Central memory CD4-positive, alpha-beta T cell (primary cell): ENCODE measurements at places on chromosomes 11 and 22.

GRCh38 chr22:37203354-37204044 lies 8.8 kb downstream of the SSTR3 start:
- no peak for DNase-seq

DNA sequence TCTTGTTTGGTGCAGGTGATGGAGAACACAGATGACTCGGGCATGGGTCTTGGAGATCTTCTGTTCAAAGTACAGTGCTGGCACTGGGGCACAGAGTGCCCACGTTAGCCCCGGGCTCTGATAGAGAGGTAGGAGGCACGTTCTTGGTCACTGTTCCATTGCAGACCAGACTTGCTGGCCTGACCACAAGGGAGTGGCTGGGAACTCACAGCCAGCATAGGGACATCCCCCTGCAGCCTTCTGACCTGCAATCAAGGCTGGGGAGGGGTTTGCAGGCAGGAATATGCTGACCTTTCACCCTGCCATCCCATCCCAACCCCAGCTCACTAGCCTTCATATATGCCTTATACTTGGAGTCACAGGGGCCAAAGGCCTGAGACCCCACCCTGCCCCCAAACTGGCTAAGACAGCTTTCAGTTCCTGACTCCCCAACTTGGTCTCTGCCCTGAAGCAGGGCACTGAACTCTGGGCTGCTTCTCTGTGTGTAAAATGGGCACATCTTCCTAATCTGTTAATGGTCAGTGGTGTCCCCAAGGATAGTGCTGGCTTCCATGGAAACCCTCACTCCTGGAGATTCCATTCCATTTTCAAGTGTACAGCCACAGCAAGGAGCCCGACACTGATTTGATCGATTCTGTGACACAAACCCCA lies 4.6 kb downstream of the MRPL49 start:
- DNase-seq, result no peak

- no peak for DNase-seq
These were observed 1047.1 kb upstream of the TENM4 start for GRCh38 chr11:80487952-80488351.

GRCh38 chr11:123381817-123382554 lies 48.1 kb upstream of the GRAMD1B start:
- DNase-seq, result no peak

GRCh38 chr11:83219095-83219494 lies 25.6 kb downstream of the ANKRD42 start:
- no peak for DNase-seq

GRCh38 chr22:30598986-30599385 lies 7.3 kb upstream of the PES1 start:
- DNase-seq, result no peak

GRCh38 chr22:38070250-38070921 lies 13.2 kb downstream of the PICK1 start:
- no peak for DNase-seq

DNA sequence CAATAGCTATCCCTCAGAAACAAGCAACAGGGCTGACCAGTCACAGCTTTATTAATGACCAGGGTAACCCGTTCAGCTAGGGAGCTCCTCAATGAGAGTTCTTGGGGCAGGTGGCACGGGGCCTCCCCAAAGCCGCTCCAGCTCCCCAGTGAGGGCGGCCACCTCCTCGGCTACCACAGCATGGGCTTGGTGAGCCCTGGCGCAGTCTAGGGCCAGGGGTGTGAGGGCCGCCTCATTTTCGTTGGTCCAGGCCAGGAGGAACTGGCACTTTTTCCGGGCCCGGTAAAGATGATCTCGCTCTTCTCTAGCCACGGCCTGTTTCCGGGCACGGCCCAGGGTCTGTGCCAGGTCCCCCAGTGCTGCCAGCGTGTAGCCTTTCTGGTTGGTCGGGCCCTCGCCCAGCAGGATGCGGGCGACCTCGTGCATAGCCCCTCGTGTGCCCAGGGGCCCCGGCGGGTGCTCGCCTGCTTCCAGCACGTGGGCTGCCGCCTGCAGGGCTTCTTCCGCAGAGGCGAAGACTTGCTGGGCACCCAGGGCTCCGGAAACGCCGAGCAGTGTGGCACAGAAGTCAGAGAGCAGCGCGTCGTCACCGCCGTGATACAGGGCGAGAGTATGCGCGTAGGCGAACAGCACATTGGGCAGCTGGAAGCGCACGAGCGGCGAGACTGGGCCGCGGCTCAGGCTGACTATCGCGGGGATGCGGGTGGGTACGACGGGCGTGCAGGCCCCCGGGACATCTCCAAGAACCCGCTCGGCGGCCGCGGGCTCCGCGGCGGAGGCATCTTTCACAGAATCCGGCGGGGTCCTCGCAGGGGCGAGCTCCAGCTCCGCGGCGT lies 913 bp downstream of the ZNHIT2 start:
- peak; percentile 70 for DNase-seq

DNA sequence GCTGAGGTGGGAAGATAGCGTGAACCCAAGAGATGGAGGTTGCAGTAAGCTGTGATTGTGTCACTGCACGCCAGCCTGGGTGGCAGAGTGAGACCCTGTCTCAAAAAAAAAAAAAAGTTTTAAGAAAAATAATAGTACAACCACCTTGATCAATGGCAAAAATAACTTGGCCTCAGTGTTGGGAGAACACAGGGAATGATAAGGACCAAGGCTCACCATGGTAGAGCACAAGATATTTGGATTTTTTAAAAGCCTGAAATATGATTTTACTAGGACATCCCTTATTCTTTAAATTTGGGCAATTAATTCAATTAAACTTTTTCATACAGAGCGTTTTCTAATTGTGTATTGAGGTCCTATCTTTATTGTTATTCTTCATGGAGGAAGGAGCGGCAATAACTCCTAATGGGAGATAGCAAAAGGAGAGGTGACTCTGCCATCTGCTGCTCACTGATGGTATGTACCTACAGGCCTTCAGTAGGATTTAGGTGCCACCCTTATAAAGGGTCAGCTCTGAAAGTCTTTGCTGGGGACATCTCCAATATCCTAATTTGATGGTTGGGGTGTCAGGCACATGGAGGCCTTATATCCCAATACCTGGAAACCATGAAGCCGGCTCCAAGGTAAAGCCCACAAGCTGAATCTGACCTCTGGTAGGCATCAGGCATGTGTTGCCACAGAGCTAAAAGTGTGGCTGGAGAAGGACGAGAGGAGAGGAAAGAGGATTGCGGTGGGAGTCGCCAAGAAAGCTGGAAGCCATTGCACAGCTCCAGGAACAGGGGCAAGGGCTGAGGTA lies 21.9 kb upstream of the POLD3 start:
- no peak for DNase-seq

- DNase-seq, result no peak
These were observed 101.2 kb downstream of the VPREB1 start for GRCh38 chr22:22345781-22346180.

- no peak for DNase-seq
These were observed 10.6 kb downstream of the PLET1 start for GRCh38 chr11:112249871-112250610.

GRCh38 chr22:39717099-39717498 lies 146.5 kb downstream of the CACNA1I start:
- DNase-seq, result no peak

GRCh38 chr11:71456831-71457230 lies 3.8 kb downstream of the NADSYN1 start:
- no peak for DNase-seq

DNA sequence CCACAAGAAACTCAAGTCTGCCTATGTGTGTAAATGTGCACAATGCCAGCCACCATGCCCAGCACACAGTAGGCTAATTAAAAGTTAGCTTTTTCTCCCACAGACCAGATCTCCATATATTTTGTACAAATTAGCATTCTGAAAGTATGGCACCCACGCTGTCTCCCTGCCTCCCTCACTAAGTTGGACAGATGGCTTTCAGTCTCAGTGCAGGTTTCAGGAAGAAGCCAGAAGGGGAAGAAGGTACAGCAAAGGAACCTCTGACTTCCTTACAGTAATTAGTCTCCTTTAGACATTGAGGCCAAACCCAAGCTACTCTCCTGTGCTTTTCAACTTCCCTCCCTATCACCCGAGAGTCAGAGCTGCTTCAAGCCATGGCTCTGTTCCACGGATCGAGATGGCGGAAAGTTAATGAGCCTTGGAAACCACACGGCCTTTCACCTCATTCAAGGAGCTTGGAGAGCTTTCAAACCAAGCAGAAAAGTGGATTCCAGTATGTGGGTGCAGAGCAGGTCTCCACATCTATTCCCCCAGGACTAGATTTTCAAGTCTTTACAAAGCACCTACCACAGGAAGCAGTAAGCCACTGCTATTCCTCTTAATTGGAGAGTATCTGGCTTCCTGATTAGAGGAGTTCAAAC lies 221.1 kb upstream of the NARS2 start:
- no peak for DNase-seq

- no peak for DNase-seq
These were observed 806 bp upstream of the SMDT1 start for GRCh38 chr22:42078469-42079318.

- DNase-seq, result no peak
These were observed 22.6 kb downstream of the FADD start for GRCh38 chr11:70225681-70226177.

GRCh38 chr11:104522650-104523049 lies 358.7 kb upstream of the PDGFD start:
- no peak for DNase-seq

- no peak for DNase-seq
These were observed 126.5 kb downstream of the NCAM1 start for GRCh38 chr11:113087706-113088105.

DNA sequence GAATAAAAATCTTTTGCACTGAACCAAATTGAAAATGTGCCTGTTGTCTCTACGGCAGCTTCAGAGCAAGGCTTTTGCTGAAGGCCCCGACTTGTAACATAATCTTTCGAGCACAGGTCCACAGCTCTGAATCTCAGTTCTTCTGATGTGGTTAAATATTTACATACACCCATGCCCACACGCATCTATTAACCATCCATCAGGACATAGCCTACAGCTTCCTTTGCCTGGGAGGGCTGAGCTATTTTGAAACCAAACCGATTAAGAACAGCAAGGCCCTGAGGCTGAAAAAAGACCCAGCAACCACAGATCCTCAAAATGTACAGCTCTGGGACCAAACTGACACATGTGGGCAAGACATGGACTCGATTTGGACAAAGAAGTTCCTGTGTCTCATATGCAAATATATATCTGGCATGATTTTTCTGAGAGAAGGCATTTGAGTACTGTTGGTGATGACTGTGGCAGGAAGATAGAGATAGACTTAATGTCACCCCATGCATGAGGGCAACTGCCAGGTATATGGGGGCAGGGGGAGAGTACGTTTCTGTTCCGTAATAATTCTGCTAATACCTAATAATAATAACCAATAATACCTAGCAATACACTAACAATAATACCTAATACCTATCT lies 322.7 kb upstream of the PLET1 start:
- no peak for DNase-seq

DNA sequence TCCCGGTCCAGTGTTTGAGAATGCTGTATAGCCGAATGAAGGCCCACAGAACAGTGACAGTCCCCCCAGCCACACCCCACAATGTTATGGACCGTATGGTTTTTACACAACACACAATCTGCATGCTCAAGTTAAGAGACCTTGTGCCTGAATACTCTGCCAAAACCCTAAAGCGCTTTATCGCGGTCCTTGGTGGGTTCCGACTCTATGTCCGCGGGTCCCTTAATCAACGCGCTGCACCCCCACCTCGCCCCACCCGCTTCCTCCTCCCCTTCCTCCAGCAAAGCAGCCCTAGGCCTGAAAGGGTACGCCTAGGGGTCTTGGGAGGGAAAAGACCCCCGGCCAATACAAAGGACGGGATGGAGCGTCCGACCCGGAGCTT lies 442 bp downstream of the COPB1 start:
- DNase-seq, result no peak

DNA sequence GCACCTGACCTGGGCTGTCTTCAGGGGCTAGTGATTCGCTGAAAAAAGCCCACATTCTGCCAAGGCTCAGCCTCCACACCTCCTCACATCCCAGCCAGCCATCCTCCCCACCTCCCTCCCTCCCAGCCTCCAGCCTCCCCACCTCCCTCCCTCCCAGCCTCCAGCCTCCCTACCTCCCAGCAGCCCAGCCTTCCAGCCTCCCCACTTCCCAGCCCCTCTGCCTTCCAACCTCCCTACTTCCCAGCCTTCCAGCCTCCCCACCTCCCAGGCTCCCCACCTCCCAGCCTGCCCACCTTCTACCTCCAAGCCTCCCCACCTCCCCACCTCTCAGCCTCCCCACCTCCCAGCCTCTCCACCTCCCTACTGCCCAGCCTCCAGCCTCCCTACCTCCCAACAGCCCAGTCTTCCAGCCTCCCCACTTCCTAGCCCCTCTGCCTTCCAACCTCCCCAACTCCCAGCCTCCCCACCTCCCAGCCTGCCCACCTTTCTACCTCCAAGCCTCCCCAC lies 33.7 kb upstream of the TH start:
- no peak for DNase-seq

DNA sequence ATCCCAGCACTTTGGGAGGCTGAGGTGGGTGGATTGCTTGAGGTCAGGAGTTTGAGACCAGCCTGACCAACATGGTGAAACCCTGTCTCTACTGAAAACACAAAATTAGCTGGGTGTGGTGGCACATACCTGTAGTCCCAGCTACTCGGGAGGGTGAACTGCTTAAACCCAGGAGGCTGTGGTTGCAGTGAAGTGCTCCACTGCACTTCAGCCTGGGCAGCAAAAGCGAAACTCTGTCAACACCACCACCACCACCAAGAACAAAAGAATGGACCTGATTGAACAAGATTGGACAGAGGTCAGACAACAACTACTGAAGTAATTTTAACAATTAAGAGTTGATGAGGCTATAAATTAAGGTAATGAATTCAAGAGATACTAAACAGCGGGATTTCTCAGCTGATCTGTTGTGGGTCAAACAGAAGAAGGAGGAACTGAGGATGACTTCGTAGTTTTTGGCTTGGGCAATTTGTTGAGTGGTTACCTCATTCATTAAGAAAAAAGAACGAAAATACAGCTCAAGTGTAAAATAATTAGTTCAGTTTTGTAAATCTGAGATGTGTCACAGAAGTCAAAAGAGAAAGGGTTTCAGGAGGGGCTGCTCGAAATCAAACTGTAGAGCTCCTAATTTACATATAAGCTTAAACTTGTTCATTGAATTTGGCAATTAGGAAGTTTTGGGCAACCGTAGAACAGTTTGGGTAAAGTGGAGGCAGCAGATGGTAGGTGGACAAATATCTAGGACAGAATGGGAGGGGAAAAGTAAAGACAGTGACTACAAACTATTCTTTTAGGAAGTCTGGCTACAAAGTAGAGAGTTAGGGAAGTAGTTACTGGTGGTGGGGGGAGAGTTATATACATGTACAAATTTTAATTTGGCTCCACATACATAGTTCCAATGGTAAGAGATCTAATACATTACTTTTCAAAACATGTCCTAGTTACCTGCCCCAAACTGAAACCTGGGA lies 4.5 kb downstream of the IL18 start:
- DNase-seq, result no peak

DNA sequence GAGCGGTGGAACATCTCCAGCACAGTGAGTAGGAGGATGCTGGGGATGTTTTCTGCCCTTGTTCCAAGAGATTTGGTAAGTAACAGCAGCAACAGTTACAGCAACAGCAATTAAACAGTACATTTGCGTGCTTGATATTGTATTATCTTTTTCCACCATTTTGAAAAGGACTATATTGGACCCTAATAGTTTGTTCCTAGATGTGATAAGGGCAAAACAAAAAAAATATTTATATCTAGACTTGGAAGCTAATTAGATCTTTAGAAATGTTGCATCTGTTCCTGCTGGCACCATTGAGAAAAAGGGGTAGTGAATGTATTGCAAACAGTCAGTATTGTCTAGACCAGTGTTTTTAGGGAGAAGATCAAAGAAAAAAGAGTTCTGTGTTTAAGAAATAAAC lies 759.9 kb downstream of the JRKL start:
- DNase-seq, result no peak
